ENCODE measurements at places on chromosomes 6 and 20.

- DNase-seq: peak; percentile 88
Observed at GRCh38 chr20:44388466-44389023, 33.0 kb downstream of the HNF4A start.

DNA sequence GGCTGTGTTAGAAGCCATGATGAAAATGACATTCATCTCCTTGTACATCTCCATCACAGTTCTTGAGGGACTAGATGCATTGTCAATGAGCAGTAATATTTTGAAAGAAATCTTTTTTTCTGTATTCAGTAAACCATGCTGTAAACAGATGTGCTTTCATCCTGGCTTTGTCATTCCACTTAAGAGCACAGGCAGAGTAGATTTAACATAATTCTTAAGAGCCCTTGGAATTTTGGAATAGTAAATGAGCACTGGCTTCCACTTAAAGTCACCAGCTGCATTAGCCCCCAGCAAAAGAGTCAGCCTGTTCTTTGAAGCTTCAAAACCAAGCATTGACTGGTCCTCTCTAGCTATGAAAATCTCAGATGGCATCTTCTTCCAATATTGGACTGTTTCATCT lies 197.8 kb upstream of the HDDC2 start:
- no peak for DNase-seq

- DNase-seq: no peak
Observed at GRCh38 chr6:108744244-108744972, 103.8 kb upstream of the ARMC2 start.

- peak; percentile 88 for DNase-seq
Observed at GRCh38 chr6:11434565-11435326, 102.8 kb upstream of the TMEM170B start.

DNA sequence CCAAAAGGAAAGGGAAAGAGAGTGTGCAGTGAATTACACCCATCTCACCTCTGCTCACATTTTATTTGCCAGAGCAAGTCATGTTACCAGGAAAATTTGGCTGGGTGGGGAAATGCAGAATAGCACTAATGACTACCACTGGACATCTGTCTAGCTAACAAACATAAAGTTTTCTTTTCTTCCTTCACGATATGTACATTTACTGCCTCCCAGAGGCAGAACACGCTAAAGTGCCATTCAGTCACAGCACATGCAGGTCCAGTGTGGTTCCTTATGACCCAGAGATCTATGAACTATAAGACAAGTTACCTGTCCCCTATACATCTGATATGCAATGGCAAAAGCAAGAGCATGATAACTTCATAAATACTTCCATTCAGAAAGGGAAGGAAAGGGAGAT lies 194.1 kb downstream of the OGFRL1 start:
- peak; percentile 51 for DNase-seq

- peak; percentile 84 for DNase-seq
Observed at GRCh38 chr20:47586649-47587294, 85.1 kb downstream of the NCOA3 start.
